LoVo (cell line): ENCODE measurements at places on chromosomes 7 and 10.

DNA sequence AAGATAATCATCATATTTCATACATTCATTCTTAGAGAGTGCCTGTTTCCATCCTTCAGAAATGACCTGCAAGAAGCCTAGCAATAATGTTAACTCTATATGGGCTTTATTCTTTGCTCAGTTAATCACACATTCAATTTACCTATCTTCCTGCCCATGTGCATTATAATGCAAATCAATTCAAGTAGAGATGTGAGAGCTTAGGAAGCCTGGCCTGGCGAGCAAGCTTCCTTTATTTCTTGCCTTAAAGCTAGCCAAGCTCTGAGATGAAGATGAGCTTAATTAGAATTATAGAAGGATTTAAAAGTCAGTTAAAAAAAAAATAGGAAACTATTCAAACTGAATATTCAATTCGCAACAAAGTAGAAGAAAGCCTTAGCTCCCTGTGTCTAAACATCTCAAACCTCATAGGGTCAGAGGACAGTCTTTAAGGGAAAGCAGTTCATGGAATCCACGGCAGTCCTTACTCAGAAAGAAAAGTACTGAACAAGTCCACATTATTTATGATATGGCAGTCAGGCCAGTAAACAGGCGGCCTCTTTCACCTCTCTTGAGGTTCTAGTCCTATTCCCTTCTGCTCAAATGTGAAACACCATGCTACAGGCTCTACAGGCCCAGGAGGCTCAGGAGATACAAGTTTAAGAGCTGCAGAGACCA is 214.1 kb downstream of the TFEC start:
- no peak for DNase-seq

DNA sequence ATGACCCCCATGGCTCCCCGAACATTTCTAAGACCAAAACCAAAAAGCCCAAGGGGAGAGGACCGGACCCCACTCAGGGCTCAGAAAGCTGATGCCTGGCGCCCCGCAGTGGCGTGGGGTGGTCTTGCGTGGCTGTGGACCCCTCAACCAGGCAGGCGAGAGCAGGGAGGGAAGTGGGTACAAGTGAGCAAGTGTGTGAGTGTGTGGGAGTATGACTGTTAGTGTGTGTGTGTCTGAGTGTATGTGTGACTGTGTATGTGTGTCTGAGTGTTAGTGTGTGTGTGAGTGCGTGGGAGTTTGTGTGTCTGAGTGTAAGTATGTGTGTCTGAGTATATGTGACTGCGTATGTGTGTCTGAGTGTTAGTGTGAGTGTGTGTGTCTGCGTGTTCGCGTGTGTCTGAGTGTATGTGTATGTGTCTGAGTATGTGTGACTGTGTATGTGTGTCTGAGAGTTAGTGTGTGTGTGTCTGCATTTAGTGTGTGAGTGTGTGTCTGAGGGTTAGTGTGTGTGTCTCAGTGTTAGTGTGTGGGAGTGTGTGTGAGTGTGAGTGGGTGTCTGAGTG is 34.0 kb upstream of the INSIG1 start:
- no peak for DNase-seq

GRCh38 chr7:27946351-27946750 is 206.4 kb downstream of the TAX1BP1 start:
- no peak for DNase-seq

DNA sequence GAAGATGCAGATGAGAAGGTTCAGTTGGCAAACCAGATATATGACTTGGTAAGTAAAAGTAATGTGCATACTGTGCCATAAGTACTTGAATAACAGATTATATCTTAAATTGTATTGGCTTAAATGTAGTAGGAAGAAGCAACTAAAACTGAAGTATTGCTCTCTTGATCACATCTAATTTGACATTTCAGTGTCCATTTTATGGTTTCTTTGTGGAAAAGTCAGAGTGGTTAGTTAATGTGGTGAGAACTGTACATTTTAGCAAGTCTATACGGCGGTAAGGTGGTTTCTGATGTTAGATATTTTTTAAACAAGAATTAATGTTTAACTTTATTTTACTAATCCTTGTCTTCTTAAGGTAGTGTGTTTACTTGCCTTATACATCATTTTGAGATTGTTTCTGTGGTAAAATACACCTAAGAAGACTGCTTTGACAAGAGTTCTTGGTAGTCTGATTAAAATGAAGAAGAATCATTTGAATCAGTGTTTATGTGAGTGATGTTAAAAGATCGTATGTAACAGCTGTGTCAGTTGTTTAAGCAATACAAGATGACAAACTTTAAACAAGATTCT is 5.1 kb downstream of the ING3 start:
- DNase-seq, result no peak

DNA sequence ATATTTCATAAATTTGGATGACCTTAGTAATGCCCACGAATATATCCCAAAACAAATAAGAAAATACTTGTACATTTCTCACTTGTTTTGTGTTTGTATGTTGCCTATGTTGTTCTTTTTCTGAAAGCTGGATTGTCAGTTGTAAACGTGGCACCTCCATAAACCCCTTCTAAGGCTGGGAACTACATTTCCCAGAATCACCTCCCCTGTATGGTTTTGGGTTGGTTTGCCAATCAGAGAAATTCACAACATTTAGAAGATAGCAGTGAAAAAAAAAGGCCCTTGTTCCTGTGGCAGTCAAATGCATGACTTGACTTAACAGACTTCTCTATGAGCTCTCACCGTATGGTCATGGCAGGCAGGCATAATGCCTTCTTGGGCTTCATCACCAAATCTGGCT is 676.3 kb upstream of the STEAP1 start:
- no peak for DNase-seq
